ENCODE measurements at places on chromosomes 5 and 9. TPM values are rescaled to one million over a fixed set of nuclear protein-coding genes. Genes with fewer than 3 reads are reported as not detected.

DNA sequence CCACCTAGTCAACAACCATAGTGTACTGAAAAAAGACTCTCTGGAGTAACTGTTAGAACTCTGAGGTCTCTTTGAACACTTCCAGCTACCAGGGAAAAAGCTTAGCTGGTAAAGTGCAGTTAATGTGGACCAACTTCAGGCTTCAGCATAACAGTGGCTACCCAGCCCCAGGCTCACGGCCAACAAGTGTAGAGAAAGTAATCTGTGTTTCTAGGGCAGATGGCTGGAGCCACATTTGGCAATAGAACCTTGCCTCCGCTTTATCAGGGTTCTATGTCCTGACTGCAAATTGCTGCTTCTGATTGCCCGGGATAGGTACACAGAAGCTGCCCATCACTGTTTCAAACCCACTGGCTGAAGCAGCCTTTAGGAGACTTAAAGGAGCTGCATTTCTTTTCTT is 76.0 kb upstream of the SIMC1 start:
- DNase-seq, result no peak

DNA sequence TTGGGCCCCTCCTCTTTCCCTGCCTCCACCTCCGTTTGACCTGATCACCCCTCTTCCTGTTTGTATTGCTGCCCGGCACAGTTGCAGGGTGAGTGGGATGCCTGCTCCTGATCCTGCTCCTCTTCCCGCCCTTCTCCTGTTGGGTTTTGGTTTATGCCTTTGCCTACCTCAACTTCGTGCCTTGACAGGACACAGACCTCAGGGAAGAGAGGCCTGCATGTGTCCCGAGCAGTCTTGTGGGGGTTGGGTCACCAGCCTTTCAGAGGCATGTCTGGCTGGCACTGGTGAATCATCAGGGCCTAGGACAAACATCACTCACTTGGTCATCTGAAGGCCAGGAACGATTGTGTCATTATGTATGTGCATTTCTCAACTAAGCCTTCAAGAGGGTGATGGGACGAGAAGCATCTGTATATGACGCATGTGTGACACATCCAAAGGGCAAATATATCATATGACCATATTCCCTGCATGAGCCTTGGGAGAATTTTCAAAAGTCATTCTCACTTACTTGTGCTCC is 56.9 kb downstream of the NPR3 start:
- DNase-seq, result peak; percentile 79

DNA sequence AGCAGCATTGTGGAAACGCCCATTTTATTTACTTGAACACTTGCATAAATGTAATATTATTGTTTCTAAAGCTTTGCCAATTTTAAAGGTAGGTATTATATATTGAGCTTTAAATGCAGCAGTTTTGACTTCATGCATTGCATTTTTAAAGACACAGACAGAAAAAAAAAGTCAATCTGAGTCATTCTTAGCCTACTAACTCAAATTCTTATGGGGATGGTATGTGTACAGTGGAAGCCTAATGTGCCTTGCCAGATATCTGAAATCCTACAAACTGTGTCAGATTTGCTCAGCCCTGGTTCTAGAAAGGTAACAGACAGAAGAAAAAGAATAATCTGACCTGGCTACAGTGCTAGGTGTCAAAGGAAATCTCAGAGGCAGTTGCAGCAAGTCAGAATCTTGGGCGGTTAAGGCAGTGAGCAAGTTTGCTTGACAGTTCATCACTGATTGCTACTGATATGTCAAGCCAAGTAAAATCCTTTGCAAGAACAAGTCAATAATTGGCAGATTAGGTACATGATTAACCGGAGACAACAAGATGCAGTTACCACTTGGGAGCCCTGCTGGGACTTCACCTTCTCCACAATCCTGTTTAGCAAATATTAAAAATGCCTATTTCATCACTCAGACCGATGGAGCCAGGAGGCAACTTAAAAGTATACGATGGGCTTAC is 224.8 kb upstream of the WWC1 start:
- DNase-seq, result no peak

DNA sequence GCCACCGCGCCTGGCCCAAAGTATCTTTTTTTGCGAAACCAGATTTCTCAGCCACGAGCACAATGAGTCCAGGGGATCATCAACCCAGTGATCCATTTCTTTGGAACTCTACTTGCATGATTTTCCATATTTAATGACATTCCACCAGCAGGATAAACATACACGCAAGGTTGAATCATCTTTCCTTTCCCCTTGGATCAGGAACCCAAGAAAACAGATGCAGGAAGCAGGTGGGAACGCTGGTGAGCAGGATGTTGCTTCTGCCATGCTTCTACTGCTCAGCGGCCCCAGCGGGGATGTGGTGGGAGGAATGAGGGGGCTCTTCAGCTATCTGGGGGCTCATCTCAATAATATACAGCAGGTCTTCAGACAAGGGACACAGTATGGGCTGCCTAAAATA is 118.2 kb downstream of the SEC61B start:
- no peak for DNase-seq

DNA sequence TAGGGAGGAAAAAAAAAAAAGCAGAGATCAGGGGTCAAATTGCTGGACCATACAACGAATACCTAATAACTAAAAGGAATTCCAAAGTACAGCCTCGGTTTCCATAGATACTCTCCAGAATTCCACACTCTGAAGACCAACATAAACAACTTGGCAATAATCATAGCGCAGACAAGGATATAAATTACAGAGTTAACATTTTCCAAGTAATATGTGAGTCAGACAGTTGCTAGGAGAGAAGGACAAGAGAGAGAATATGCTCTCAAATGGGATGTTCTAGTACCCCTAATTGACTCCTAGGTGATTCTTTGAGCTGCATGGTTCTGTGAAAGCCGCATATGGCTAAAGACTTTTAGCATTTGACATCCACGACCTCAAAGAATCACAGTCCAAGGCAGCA is 165.2 kb downstream of the FRMD3 start:
- DNase-seq, result peak; percentile 7

DNA sequence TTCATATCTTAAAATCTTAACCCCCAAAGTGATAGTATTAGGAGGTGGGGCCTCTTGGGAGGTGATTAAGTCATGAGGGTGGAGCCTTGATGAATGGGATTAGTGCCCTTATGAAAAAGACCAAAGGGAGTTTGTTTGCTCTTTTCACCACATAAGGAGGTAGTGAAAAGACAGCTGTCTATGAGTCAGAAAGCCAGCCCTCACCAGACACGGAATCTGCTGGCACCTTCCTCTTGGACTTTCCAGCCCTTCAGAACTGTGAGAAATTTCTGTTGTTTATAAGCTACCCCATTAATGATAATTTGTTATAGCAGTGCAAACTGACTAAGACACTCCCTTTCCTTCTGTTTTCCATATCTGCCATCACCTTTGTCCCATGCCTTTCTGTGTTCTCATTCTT is 20.8 kb downstream of the IFNB1 start:
- DNase-seq, result peak; percentile 4

DNA sequence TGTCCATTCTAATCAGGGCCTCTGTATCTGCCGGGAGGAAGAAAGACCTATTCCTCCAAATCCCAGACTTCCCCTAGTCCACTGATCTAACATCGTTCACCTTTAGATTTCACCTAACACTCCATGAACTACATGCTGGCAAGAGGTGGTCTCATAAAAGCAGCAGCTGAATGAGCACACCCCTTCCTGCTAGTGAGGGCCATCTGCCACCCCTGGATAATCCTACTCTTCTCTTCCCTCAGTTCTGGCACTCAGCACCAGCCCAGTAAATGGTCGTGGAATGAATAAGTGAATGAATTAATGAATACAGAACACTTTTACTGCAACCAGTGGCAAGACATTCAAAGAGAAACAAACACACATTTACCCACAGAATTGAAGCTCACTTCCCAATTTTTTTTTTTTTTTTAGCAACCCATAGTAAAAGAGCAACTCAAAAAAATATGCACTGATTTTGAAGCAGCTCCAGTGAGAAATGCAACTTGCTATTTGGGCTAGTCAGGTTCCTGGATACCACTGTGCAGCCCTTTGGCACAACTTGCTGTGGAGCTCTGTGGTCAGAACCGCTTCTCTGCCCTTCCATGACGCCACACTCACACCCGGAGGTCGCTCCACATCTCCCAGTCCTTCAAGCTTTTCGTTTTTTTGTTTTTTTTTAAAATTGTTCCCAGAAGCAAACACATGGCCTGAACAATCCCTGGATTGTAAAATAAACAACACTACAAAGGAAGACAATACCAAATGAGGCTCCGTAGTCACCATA is 6.2 kb downstream of the RNF183 start:
- no peak for DNase-seq

GRCh38 chr5:169956756-169957155 is 23.5 kb downstream of the INSYN2B start:
- DNase-seq, result no peak

DNA sequence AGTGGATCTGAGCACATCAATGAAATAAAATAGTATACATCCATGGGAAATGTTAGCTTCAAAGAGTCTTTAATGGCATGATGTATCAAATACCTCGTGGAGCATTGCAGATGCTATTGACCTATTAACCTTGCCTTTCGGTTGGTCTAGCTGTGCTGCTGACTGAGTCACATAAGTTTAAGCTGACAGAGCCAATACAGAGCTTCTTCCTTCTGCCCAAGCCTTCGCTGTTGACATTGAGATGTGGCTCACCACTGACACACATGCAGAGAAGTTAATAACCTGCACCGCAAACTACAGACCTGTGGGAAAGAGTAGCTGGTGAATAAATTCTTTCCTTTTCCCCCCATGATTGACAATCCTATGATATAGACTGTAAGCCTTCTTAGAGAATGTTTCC is 78.2 kb downstream of the LURAP1L start:
- no peak for DNase-seq

DNA sequence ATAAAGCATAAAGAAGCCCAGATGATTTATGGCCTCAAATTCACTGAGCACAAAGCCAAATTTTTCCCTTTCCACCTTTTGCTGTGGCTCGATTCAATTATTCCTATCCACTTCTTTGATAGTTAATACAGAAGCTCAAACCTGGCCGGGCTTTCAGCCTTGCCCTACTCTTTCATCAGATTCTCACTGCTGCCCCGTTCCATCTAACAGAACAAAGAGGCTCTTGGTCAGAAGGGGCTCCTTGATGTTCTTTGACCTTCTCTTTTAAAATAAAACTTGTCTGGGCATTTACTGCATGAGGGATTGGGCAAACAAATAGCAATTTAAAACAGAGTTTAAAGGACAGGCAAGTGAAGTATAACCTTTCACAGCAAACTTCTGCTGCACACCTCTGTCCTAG is 9.8 kb downstream of the GRXCR2 start:
- no peak for DNase-seq

GRCh38 chr5:53434541-53434940 is 45.9 kb upstream of the FST start:
- DNase-seq, result no peak

DNA sequence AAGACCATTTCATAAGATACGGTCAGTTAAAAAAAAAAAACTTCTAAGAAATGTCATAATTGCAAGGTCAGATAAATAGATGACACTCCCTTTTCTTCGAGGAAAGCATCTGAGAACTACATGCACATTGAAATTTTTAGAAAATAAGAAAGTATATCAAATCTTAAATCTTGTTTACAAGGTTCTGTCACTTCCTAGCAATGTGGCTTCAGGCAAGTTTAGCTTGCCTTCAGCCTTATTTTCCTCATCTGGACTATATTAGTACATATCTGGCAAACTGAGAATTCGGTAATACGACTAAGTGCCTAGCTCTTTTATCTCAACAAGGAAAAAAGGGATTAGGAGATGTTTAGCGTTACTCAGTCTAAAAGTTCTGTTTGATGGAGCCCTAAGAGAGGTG is 32.5 kb upstream of the OR2K2 start:
- peak; percentile 74 for DNase-seq

- DNase-seq, result no peak
Observed at GRCh38 chr9:111263116-111263515, 66.9 kb downstream of the OR2K2 start.

GRCh38 chr9:136671646-136672430 is 9.1 kb downstream of the EGFL7 start:
- DNase-seq, result no peak

GRCh38 chr5:14930486-14930885 is 58.9 kb upstream of the ANKH start:
- DNase-seq, result no peak

GRCh38 chr5:154429341-154429740 is 16.5 kb upstream of the SAP30L start:
- DNase-seq, result no peak

DNA sequence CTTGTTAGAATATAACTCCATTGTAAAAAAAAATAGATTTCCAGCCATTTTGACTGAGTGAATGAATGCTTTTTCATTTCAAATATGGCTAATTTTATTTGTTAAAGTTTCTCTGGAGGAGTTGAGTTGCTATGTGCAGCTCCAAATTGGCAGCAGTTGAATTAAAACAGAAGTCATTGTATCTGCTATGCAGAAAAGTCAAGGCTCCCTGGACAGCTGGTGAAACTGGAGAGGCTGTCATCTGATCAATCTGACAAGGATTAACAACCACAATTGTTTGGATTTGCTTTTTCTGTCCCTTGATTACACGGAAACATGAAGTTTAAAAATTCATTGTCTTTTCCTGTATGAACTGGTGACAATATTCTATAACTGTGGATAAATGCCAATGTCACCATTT is 713.9 kb downstream of the EFNA5 start:
- no peak for DNase-seq

GRCh38 chr5:136141561-136141960 is 8.9 kb downstream of the SMAD5 start:
- DNase-seq, result no peak

DNA sequence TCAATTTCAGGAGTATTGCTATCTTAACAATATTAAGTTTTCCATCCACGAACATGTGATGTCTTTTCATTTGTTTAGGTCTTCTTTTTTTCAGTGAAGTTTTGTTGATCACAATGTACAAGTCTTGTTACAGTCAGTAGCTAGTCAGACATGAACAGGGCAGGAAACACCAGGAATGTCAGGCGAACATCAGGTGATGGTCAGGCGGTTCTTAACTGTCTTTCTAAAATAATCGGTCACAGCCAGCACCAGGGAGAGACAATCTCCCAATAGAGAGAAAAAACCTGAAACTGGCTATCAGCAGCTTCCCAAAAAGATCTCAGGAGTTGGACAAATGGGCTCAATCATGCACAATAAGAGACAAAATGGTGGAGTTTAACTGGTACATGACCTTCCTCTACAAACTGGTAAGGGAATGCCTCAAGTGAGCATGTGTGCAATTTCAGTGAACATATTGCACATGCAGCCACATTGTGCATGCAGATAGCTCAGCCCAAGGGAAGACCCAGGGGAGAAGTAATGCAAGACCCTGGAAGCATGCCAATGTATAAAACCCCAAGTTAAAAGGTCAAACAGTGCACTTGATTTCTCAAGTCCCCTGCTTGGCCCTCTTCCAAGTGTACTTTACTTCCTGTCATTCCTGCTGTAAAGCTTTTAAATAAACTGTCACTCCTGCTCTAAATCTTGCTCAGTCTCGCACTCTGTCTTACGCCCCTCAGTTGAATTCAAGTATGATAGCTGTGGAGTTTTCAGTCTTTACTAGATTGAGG is 176.1 kb upstream of the RASEF start:
- DNase-seq, result no peak

Gene GFPT2
- 28.9 TPM for total RNA-seq

Gene CCL21
- not detected for total RNA-seq

Gene TXNDC8
- total RNA-seq, result not detected

Gene TMED9
- total RNA-seq, result 113 TPM

Gene EGFLAM
- 3.0 TPM for total RNA-seq

Gene PCA3
- total RNA-seq, result not detected
